Suprapubic skin (tissue), 4 donors: ENCODE measurements at places on chromosomes 4 and X. TPM values are rescaled to one million over a fixed set of nuclear protein-coding genes. Genes with fewer than 3 reads are reported as not detected.

- no peak for DNase-seq
Measured at GRCh38 chr4:8283161-8283560, 13.6 kb downstream of the HTRA3 start.

DNA sequence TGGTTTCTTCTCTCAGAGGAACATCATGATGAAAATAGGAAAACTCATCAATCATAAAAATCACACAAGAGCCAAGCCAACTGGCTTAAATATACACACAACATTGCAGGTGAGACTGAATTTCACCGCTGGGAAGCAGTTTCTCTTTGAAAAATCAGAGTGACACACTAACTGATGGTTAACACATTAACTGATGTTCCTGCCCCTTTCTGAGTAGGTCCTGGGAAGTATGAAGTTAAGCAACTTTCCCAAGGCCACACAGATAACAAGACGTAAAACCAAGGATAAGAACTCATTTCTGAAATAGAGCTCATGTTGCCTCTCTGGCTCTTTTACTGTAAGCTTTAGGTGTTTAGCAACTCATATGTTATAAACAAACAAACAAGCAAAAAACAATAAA is 813.7 kb upstream of the HS3ST1 start:
- DNase-seq, result no peak

The CPZ gene
- total RNA-seq, result 4.2 TPM

The HSD17B11 gene
- total RNA-seq, result 11.3 TPM

The SLIT2 gene
- total RNA-seq, result 2.8 TPM

The LRIT3 gene
- total RNA-seq, result 2.2 TPM
